ENCODE measurements at places on chromosomes 5 and 9. TPM values are rescaled to one million over a fixed set of nuclear protein-coding genes. Genes with fewer than 3 reads are reported as not detected.

MYMK gene
- not detected for total RNA-seq

CBY3 gene
- total RNA-seq = not detected

DNAH5 gene
- total RNA-seq = 0.20 TPM

LVRN gene
- total RNA-seq = 0.36 TPM

GABRA1 gene
- total RNA-seq = 0.17 TPM

ZNF883 gene
- 3.3 TPM for total RNA-seq

TNC gene
- 364 TPM for total RNA-seq

FYB1 gene
- total RNA-seq = 0.03 TPM

SMIM15 gene
- 78.7 TPM for total RNA-seq

Data from smooth muscle cell of the pulmonary artery (primary cell).